ENCODE measurements at places on chromosomes 1 and 21.
A peak's percentile ranks its signal among the peaks of the same experiment; 100 is the strongest.

GRCh38 chr1:156923670-156924477 is 3.4 kb downstream of the LRRC71 start:
- DNase-seq, result no peak

DNA sequence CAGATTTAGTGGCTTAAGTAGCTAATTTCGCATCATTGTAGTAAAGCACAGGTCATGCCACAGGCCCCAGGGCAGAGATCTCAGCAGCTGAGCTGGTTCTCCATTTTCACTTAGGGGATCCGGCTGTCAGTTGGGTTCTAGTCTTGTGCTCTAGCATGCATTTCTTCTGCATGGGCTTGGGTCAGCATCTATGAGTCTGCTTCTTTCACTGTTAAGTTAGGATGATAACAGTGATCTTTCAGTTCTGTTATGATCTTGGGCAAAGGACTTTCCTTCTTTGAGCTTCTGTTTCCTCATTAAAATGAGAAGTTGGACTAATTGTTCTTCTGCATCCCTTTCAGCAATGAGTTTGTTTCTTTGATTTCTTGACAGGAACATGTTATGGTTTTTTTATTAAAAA is 123.6 kb upstream of the DNAH14 start:
- DNase-seq, result no peak

DNA sequence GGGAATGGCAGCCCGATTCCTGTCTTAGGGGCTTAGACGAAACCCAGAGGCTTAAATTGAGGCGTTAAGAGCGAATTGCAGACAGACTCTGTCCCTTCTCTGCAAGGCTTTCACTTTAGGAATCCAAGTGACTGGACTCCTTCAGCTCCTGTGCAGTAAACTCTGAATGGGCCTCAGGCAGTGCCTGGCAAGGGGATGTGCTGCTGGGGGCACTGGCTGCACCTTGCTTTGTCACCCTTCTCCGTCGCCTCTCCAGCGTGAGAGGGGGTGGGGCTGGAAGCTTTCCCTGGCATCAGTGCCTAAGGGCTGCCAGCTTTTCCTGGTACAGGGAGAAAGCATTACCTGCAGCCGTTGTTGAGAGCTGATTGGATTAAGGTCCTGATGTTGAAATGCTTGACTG is 39.9 kb upstream of the NFASC start:
- no peak for DNase-seq

- peak; percentile 35 for DNase-seq
These were observed 2.5 kb downstream of the DISC1 start for GRCh38 chr1:231629132-231629531.

GRCh38 chr1:29179641-29180184 is 2.0 kb downstream of the SRSF4 start:
- DNase-seq, result peak; percentile 35

- DNase-seq, result peak; percentile 56
These were observed 28.6 kb upstream of the IFNGR2 start for GRCh38 chr21:33374450-33375096.

DNA sequence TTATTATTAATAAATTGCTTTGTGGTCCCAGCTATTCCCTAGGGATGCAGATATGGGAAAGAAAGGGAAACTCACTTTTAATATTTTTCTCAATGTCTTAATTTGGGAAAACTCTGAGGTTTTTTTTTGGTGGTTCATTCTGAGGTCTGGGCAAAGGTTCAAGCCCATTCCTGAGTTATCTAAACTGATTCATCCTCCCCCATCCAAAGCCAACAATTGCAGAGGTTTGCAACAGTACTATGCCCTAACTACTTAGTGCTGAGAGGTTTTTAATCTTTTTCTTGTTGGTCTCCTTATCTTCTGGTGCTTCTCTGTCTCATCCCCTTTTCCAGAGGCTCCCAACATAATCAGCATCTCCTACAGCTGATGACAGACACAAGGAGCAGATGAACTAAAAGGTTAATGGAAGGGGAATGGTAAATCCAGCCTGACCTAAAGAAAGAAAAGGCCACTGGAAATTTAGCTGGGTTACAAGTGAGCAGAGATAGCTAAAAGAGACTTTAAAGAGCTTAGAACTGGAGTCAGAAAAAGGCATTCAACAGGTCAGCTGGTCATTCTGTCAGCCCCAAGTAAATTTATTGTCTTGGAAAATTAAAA is 390.4 kb downstream of the TGFB2 start:
- DNase-seq, result no peak

GRCh38 chr21:21767276-21767675 is 769.1 kb downstream of the NCAM2 start:
- no peak for DNase-seq

- no peak for DNase-seq
These were observed 708 bp downstream of the CDA start for GRCh38 chr1:20589331-20590278.

DNA sequence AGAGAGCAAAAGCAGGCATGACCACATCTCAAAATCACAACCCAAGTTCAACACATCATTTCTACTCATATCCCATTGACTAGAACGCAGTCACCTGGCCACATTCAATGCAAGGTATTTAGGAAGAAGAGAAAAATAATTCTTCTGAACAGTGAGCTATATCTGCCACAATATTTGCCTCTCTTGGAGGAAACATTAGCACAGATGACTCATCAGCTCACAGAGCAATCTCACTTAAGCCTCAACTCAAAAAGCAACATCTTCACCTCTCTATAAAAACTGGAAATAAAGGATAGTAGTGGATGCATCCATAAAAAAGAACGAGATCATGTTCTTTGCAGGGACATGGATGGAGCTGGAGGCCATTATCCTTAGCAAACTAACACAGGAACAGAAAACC is 143.9 kb upstream of the FMN2 start:
- no peak for DNase-seq

DNA sequence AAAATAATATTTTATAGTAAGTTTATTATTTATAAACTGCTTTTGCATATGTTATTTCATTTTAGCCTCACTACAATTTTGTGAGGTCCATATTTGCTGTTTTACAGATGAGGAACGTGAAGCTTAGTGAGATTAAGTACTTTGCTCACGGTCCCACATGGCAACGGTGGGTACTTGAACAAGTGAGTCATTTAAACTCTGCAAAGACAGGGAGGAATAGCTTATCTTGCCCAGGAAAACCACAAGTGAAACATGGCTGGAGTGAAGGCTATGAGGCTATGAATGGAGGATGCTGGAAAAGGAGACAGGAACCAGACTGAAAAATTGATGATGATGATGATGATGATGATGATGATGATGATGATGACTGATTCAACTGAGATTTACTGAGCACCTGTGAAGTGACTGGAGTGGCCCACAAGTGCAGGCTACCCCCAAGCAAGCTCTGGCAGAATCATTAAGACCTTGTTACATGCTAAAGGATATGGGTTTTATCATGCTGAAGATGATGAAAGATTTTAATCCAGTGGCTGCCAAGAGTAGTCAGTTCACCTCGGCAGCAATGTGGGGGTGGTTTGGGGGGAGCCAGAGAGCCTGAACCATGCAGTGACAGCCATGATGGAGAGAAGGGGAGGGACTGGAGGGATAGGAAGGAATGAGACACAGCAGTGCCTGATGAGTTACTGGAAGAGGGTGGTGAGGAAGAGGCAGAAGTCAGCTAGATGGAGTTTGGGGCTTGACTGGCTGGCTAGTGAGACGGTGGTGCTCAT is 1.4 kb upstream of the ABCA4 start:
- DNase-seq, result no peak

DNA sequence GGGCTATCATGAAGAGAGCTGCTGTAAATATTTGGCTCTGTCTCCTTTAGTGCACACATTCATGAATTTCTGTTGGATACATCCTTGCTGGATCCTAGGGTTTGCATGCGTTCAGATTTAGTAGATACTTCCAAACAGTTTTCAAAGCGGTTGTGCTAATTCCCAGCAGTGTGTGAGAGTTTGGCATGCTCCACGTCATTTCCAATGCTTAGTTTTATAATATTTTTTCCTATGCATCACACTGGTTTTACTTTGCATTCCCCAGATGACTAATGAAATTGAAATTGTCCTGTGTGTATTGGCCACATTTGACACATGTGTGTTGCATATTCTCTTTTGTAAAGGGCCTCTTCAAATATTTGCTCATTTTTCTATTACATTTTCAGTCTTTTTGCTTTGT is 18.5 kb upstream of the AADACL3 start:
- DNase-seq, result no peak

- no peak for DNase-seq
These were observed 90.6 kb downstream of the ATP6V1G3 start for GRCh38 chr1:198449727-198450433.

- DNase-seq, result peak; percentile 21
These were observed 13.6 kb downstream of the FHAD1 start for GRCh38 chr1:15260418-15261154.

- no peak for DNase-seq
These were observed 99.7 kb downstream of the RIPK4 start for GRCh38 chr21:41667136-41667535.

GRCh38 chr1:47417170-47418044 is 1.3 kb downstream of the FOXE3 start:
- DNase-seq, result no peak

- no peak for DNase-seq
These were observed 19.6 kb downstream of the CDKN2C start for GRCh38 chr1:50989694-50990093.

DNA sequence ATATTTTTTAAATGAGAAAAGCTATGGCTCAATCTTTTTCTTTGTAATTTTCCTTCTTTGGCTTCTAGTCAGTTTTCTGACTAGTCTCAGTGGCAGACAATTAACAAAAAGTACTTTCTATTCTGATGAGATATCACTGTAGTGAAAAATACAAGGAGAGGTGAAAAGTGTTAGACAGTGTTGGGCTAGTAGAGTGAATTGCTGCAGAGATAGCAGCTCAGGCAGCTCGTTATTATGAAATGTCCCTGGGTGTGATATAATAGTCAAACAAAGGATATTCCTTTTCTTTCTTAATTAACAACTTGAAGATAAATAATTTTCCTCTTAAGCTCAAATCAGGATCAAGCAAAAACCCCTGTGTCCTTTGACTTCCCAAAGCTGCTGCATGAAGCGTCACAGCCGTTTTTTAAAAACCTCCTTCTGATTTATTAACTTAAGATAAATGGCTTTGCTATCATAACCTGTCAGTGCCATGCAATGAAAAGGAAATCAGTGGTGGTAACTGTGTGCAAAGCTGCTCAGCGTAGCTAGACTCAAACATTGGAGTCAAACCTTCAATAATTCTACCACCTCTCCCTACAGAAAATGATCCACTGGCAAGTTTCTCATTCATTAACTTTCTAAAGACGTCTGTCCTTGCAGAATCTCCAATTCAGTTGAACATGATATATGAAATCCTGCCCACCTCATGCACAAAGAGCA is 646.6 kb upstream of the PTBP2 start:
- no peak for DNase-seq

- no peak for DNase-seq
These were observed 133.3 kb upstream of the GPR52 start for GRCh38 chr1:174314433-174314832.

GRCh38 chr1:42931108-42931539 is 27.5 kb downstream of the SLC2A1 start:
- peak; percentile 78 for DNase-seq

GRCh38 chr1:201887116-201887866 is 1.4 kb upstream of the SHISA4 start:
- no peak for DNase-seq

DNA sequence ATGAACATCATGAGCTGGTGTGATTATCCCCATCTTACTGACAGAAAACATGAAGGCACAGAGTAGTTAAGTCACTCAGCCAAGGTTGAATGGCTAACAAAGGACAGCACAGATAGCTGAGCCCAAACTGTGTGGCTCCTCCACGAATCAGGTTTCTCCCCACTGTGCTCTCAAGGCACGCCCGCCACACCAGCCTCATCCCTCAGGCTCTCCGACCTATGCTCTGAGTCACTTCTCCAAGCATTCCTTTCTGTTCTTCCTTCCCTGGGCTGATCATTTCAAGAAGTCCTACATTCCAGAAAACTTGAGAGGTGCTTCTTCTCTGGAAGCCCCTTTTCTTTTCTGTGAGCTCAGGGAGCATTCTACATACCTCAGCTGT is 25.3 kb upstream of the SDC3 start:
- DNase-seq, result no peak

GRCh38 chr1:42184616-42185015 is 20.1 kb upstream of the GUCA2A start:
- DNase-seq, result no peak
